ENCODE measurements at places on chromosomes 7 and 10. TPM values are rescaled to one million over a fixed set of nuclear protein-coding genes. Genes with fewer than 3 reads are reported as not detected.

Gene MYH16
- not detected for total RNA-seq

- no peak for DNase-seq
- peaks cover 40% of the 10 kb centered on the region for H3K27me3 ChIP-seq
- no peaks in the 10 kb centered on the region for H3K36me3 ChIP-seq
- no peak overlapping the region for H3K27ac ChIP-seq
- H3K4me1 ChIP-seq, result peaks cover 21% of the 10 kb centered on the region
Measured at GRCh38 chr10:29806350-29806788, 171.6 kb upstream of the SVIL start.

- H3K4me3 ChIP-seq, result no peak overlapping the region
- H3K4me1 ChIP-seq, result no peaks in the 10 kb centered on the region
- H3K27ac ChIP-seq, result no peak overlapping the region
- DNase-seq, result no peak
- peaks cover 58% of the 10 kb centered on the region for H3K27me3 ChIP-seq
Measured at GRCh38 chr7:122299624-122300210, 4.8 kb downstream of the FEZF1 start.

GRCh38 chr7:70017357-70017756 lies 419.1 kb downstream of the AUTS2 start:
- H3K4me3 ChIP-seq, result no peak overlapping the region
- peaks cover 8% of the 10 kb centered on the region for H3K27me3 ChIP-seq
- H3K4me1 ChIP-seq, result no peaks in the 10 kb centered on the region
- no peaks in the 10 kb centered on the region for H3K36me3 ChIP-seq

DNA sequence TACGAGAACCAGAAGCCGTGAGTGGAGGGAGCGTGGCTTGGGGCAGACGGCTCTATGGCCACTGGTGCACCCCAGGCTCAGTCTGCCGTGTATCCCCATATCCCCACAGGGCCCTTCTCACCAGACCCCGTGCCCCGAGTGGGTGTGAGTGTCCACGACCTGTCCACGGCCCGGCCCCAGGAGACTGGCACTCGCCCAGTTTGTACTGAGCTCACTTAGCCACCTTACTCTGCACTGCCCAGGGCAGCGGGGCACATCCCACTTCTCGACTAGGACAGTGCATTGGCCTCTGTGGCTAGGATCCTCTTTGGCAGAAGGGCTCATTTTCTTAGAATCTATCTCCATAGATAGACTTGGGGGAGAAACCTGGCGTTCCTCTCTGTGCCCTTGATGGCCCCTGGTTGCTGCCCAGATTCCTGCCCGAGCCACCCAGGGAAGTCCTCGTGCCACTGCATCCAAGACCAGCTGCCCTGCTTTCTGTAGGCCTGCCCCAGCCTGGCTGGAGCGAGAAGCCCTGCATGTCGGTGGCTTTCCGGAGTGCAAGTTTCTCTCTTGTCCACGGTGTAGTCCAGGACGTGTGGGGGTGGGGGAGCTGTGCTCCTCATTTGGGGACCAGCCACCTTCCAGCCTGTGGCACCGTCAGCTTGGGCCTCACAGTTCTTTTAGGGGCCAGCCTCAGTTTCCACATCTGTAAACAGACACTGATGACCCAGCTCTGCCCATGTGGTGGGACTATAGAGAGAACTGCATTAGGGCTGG lies 11.9 kb downstream of the TMEM120A start:
- no peaks in the 10 kb centered on the region for H3K27me3 ChIP-seq
- H3K36me3 ChIP-seq, result peaks cover 2% of the 10 kb centered on the region
- H3K4me3 ChIP-seq, result no peak overlapping the region
- no peak overlapping the region for H3K27ac ChIP-seq

DNA sequence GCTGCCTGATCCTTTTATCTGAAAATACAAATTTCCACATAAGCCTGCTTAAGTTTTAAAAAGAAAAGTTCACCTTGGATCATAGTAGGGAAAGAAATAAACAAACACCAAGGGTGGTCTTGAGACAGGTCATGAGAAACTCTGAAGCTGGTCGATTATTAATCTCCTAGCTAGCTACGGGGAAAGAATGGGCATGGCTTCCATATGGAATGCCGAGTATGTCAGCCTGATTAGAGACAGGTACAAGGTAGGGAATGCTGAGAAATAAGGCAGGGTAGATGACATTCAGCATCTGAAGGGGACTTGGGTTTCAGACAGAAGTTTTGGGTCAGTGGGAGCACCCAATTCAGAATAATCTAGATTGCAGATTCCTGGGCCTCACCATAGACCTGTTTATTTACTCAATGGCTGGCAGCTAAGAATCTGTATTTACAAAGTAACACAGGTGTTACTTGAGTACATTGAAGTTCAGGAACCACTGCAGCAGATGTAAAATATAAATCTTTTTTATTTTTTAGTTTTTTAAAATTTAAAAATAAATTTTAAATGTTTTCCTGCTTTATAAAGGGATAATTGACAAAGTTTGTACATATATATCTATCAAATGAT lies 49.0 kb downstream of the SCIN start:
- no peaks in the 10 kb centered on the region for H3K36me3 ChIP-seq
- H3K4me3 ChIP-seq, result no peak overlapping the region
- H3K27me3 ChIP-seq, result no peaks in the 10 kb centered on the region
- no peak overlapping the region for H3K27ac ChIP-seq

DNA sequence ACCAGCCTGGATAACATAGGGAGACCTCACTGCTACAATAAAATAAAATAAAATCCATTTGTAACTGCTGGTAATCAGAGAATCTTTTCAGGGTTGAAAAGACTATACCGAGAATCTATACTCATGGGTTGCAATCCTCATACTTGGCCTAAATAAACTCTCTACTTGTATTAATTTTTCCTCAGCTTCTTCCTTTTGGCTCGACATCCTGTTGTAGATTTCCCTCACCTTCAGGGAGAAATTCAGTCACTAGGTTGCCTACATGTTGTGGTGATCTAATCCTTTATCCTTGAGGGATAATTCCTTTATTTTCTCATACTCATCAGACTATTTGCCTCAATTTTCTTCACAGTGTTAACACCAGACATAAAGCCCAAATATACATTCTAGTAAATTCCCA lies 1093.4 kb downstream of the SORCS3 start:
- no peak for DNase-seq
- no peak overlapping the region for H3K27ac ChIP-seq
- H3K36me3 ChIP-seq, result no peaks in the 10 kb centered on the region
- H3K4me3 ChIP-seq, result no peak overlapping the region

DNA sequence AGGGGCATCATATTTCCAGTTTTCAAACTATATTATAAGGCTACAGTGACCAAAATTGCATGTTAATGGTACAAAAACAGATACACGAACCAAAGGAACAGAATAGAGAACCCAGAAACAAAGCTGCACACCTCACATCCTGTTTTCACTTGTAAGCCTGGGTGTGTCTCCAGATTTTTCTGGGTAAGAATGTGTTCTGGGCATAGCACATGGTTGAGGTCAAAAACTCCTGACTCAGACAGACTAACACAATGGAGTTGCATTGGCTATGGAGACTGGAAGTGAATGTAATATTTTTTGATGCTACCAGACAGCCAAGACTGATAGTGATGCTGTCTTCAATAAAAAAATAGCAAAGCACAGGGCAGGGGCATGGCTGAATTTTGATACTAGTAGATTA lies 1175.2 kb downstream of the NXPH1 start:
- no peak for DNase-seq
- H3K4me1 ChIP-seq, result no peaks in the 10 kb centered on the region
- H3K27me3 ChIP-seq, result no peaks in the 10 kb centered on the region
- no peaks in the 10 kb centered on the region for H3K36me3 ChIP-seq

GRCh38 chr10:22850541-22850940 lies 77.3 kb upstream of the ARMC3 start:
- H3K4me3 ChIP-seq, result no peak overlapping the region
- peaks cover 2% of the 10 kb centered on the region for H3K36me3 ChIP-seq
- peaks cover 10% of the 10 kb centered on the region for H3K4me1 ChIP-seq
- H3K27me3 ChIP-seq, result no peaks in the 10 kb centered on the region
- no peak overlapping the region for H3K27ac ChIP-seq
- DNase-seq, result no peak

Gene SPDYE9
- not detected for total RNA-seq

- peaks cover 50% of the 10 kb centered on the region for H3K4me1 ChIP-seq
- H3K36me3 ChIP-seq, result peaks cover 12% of the 10 kb centered on the region
- H3K27me3 ChIP-seq, result peaks cover 9% of the 10 kb centered on the region
Measured at GRCh38 chr10:104337985-104338735, at the start of gene ITPRIP. Gene ITPRIP, minus strand, starts transcription at chr10:104338465. Its CDS starts 22,414 bp downstream, at chr10:104316051.

Gene WBP1L
- total RNA-seq, result 24.6 TPM

DNA sequence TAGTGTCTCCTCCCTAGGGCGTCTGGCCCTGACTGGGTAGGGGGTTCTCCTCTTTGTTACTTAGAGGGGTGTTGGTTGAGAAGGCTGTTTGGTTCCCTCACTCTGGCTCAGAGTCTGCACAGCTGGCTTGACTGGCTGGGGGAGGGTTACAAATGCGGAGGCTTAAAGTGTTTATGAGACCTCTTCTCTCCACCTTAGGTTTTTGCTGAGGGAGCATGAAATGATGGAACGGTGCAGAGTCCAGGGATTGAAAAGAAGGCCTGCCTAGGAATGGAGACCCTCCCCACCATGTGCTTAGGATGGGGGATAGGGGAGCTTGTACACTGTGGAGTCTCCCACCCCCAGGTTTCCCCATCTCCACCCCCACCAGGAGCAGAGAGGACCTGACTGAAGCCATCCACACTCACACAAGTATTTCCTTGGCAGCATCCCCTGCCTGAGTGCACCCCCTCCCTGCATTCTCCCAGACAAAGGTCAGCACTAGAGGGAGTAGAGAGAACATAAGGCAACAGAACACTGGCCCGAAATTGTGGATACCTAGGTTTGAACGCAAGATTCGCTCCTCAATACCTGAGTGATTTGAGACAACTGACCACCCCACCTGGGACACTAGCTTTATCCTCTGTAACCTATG lies 1.7 kb upstream of the LDB1 start:
- peak overlapping the region; percentile 82 for H3K4me3 ChIP-seq
- no peaks in the 10 kb centered on the region for H3K36me3 ChIP-seq
- peaks cover 31% of the 10 kb centered on the region for H3K4me1 ChIP-seq
- H3K27me3 ChIP-seq, result no peaks in the 10 kb centered on the region
- peak overlapping the region; percentile 47 for H3K27ac ChIP-seq

Gene MKI67
- total RNA-seq, result 418 TPM

DNA sequence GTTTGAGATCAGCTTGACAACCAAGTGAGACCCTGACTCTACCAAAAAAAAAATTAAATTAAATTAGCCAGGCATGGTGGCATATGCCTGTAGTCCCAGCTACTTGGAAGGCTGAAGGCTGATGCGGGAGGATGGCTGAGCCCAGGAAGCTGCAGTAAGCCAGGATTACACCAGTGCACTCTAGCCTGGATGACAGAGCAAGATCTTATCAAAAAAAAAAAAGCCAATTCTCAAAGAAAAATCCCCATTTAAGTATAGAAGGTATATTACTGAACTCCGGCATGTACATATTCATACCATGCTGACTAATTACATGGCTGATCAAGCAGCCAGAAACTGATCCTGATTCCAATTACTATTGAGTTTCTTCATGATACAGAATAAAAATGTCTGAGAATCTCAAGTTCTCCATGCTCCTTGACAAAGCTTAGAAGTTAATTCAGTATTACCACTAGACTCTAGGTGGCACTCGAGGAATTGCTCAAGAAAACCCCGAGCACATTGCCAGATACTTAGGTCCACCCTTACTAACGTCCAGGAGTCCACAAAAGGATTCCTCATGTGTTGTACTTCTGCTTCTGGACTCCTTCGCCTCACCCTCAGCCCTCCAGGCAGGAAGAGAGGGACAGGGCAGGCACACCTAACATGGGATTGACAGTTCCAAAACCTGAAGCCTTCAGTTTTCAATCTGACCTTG lies 148.9 kb downstream of the PARD3 start:
- no peak overlapping the region for H3K4me3 ChIP-seq
- no peak overlapping the region for H3K27ac ChIP-seq
- H3K36me3 ChIP-seq, result no peaks in the 10 kb centered on the region
- no peaks in the 10 kb centered on the region for H3K4me1 ChIP-seq
- DNase-seq, result no peak

Gene OPALIN
- not detected for total RNA-seq

- peaks cover 12% of the 10 kb centered on the region for H3K4me1 ChIP-seq
- H3K27me3 ChIP-seq, result no peaks in the 10 kb centered on the region
- DNase-seq, result no peak
- H3K36me3 ChIP-seq, result peaks cover 4% of the 10 kb centered on the region
- H3K27ac ChIP-seq, result no peak overlapping the region
Measured at GRCh38 chr10:4645836-4646235, 180.2 kb upstream of the AKR1E2 start.

Gene ZMYND11
- 31.8 TPM for total RNA-seq

DNA sequence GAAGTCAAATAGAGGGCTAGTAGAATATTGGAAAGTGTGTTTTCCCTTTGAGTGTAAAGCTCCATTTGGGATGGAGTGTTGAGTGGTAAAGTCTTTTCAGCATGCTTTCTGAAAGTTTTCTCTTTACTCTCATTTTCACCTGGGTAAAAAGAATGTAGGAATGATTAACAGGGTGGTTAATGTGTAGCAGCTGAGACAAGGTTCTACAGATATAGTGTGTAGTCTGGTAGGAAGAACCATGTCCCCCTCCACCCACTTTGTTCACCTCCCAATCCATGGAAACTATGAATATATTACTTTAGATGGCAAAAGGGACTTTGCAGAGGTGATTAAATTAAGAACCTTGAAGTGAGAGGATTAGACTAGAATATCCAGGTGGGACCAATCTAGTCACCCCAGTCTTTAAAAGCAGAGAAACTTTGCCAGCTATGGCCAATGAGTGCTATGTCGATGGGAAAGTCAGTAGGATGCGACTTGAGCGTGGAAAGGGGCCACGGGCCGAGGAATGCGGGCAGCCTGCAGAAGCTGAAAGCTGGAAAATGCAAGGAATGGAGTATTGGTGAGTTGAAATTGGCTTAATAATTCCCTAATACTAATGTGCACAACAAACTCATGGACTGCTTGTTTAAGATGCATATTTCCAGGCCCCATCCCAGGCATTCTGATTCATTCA lies 166.3 kb upstream of the AHR start:
- no peaks in the 10 kb centered on the region for H3K27me3 ChIP-seq
- no peak for DNase-seq
